ENCODE measurements at places on chromosomes 6 and 20.

GRCh38 chr6:169157197-169158148 is 96.2 kb downstream of the THBS2 start:
- DNase-seq: no peak

DNA sequence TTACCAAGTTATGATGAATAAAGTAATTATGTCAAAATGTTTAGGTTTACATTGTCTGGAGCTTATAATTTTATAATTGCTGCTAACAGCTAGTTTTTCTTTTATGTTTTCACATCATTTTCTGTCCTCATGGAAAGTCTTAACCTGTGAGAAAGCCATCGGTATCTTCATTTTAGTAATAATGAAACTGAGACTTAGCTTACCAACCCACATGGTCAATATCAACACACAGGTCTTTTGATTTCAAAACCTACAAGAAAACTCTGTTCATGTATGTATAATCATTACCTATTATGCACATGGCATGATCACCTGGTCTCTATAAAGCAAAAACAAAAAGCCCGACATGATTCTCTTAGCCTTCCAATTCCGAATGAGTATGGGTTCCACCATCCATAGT is 61.9 kb downstream of the KCNQ5 start:
- no peak for DNase-seq

DNA sequence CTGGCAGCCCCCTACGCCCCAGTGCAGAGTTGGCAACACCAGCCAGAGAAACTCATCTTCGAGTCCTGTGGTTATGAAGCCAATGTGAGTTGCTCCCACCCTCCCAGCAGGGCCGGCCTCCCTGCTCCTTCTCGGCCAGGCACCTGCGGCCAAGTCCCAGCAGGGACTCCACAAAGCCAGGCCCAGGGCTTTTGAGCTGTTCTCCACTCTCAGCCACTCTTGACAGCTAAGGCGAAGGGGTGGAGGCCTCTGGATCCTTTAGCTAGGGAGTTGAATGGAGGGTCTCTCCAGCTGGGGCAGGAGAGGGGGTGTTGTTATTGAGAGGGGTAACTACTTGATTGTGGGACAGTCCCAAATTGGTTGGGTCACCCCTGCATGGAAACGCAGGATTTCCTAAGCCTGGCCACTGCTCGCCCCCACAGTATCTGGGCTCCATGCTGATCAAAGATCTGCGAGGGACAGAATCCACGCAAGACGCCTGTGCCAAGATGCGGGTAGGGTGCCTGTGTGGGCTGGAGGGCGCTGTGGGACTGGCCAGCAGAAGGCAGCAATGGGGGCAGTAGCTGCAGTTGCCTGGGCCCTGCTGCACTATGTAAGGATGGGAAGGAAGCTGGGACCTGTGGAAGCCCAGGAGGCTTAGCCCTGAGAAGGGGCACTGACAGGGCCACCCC is 58.3 kb downstream of the TCP11 start:
- DNase-seq: no peak

DNA sequence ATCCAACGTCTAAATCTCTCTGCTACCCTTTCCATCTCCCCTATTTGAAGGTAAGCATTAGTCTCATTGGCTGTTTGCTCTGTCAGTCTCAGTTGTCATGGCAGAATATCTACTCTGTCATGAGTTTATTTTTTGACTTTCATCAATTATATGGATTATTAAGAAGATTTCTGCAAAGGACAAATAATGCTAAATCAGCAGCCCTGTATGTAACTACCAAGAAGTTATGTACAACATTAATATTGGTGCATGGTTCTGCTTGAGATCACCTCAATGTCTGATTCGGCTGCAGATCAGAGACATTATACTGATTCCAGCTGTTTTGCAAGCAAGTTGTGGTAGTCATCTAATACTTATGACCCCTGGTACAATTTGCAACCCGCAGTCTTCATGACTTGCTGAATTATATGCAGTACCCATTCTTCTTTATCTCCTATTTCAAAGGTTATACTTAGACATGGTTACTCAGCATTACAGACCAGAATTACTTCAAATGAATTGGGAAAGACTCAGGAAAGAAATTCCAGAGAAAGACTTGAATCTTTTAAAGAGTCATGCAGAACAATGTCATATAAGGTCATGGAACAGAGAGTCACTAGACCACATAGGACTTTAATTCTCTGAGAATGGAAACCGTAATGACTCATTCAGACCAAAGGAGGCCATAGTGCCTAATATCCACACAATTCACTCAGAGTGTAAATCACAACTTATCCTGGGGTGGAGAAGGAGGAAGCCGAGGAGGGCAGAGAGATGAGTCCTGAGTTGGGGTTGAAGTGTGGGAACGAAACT is 201.4 kb downstream of the IBTK start:
- peak; percentile 12 for DNase-seq

- DNase-seq: no peak
Measured at GRCh38 chr20:57953638-57954037, 243.8 kb upstream of the PMEPA1 start.

- no peak for DNase-seq
Measured at GRCh38 chr6:16810411-16810810, 49.2 kb upstream of the ATXN1 start.

GRCh38 chr6:43923376-43924221 is 153.6 kb downstream of the VEGFA start:
- DNase-seq: peak; percentile 93

DNA sequence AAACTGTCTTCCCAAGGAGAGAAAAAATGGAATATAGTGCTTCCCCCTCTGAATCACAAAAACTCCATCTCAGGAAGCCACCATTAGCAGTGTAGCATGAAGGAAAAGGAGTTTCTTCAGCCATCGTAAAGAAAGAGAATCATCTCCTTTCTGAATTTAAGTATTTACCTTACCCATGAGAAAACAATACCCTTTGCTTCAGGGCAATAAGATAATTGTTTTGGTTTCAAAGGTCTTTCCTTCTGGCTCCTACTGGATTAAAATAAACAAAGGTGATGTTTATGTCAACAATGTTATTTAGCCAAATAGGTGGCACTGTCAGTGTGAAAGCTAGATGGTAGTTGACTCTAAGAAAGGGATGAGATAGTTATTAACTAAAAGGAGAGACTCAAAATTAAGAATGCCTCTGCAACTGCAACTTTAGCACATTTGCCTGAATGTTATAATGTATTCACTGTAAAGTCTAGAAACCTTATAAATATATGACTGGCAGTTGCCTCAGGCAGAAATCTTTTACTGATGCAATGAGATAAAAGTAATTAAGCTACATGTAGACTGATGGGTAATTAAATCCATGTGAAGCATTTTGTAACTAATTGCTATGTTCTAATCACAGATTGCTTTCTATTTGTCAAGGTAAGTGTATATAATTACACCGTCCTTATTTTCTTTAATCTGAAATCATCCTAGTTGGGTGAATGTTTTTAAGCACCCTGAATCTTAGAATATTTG is 399.0 kb downstream of the CDKAL1 start:
- no peak for DNase-seq

DNA sequence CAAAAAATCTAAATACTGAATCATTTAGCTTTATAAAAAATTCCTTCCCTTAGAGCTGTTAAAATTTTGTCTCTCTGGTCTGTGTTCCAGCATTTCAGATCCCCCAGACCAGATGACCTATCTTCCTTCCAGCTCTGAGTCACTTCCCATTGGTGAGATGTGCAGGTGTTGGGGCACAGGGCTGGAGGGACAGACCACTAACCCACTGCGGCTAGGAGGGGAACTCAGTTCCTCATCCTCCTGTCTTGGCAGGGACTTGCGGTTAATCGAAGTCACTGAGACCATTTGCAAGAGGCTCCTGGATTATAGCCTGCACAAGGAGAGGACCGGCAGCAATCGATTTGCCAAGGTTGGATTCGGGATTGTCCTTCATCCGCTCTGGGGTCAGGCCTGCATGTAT is 6.0 kb downstream of the CNPY3 start:
- no peak for DNase-seq

DNA sequence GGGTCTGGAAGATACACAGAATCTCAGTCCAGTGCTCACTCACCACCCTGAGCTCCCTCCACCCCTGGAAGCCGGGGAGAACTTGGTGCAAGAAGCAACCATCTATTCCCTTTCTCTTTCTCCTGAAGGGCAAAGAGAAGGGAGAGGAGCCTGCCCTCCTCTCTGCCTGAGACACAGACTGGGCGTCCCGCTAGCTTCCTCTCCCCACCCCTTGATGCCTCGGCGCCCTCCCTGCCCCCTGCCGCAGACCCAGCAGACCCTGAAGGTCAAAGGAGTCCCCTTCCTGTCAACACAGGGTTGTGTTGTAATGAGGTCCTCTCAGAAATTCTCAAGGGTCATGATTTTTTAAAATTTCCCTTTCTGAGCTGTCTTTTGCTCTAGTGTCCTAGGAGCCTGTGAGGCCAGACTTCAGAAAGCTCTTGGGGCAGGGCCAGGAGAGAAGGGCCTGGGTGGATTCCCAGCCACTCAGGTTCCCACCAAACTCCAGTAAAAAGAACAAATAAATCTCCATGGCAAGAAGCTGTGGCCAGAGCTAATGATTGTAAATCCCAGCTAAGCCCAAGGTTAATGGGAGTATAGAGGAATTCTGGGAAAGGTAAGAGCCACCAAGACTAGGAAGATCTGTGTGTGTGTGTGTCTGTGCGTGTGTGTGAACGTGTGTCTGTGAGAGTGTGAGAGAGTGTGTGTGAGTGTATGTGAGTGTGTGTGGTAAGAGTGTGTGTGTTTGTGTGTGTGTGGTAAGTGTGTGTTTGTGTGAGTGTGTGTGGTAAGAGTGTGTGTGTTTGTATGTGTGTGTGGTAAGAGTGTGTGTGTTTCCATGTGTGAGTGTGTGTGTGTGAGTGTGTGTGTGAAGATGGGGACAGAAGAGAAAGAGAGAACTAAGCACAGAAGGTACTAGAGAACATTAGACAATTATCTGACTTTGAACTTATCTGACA is 1.1 kb upstream of the JPH2 start:
- no peak for DNase-seq

DNA sequence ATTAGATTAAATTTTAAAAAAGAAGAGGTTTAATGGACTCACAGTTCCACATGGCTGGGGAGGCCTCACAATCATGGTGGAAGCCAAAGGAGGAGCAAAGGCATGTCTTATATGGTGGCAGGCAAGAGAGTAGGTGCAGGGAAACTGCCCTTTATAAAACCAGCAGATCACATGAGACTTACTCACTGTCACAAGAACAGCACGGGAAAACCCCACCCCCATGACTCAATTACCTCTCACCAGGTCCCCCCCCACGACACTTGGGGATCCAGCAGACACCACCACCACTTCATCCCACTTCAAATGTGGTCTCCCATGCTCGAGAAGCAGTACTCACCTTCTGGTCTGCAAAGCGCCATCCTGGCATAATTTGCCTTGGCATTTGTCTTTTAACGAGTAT is 24.6 kb downstream of the MTFR2 start:
- DNase-seq: no peak

DNA sequence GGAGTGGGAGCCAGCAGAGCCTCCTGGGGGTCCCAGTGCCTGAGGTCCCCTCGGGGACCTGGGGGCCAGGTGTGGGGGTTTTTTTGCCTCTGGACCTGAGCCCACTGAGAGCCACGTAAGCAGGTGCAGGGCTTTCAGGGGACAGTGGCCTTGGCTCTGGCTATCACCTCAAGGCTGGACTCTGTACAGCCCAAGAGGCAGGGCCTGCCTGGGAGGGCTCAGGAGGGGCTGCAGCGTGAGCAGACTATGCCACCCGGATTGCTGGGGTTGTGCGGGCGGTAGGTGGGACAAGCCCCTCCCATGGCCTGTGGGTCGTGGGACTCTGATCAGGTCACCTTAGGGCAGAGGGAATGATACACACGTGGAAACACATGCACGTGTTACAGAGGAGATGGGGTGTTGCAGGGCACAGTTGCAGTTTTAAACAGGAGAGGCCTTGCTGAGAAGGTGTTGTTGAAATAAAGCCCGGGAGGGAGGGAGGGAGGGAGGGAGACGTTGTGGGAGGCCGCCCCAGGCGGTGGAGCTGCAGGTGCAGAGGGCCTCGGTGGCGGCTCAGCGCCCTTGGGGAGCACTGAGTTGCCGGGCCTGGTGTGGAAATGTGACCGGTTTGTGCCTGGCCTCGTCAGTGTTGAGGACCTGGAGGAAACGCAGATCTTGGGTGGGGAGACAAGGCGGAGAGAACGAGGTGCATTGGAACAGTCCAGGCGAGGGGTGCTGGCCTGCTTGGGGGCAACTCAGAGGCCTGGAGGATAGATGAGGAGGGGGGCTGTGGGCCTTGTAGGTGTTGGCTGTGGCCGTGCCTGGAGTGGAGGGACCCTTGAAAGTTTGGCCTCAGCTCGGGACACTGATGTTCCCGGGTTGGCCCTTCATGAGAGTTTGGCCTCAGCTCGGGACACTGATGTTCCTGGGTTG is 2.3 kb downstream of the TCEA2 start:
- no peak for DNase-seq

DNA sequence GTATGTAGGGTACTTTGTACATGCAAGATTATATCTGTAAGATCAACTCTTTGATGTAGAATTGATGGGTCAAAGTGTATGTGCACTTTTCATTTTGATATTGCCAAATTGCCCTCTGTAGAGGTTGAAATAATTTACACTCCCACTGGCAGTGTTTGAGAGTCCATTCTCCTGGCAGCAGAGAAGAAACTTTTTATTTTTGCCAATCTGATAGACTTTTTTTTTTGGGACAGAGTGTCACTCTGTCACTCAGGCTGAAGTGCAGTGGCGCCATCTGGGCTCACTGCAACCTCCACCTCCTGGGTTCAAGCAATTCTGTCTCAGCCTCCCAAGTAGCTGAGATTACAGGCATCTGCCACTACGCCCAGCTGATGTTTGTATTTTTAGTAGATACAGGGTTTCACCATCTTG is 199.2 kb downstream of the ZFAND3 start:
- no peak for DNase-seq

DNA sequence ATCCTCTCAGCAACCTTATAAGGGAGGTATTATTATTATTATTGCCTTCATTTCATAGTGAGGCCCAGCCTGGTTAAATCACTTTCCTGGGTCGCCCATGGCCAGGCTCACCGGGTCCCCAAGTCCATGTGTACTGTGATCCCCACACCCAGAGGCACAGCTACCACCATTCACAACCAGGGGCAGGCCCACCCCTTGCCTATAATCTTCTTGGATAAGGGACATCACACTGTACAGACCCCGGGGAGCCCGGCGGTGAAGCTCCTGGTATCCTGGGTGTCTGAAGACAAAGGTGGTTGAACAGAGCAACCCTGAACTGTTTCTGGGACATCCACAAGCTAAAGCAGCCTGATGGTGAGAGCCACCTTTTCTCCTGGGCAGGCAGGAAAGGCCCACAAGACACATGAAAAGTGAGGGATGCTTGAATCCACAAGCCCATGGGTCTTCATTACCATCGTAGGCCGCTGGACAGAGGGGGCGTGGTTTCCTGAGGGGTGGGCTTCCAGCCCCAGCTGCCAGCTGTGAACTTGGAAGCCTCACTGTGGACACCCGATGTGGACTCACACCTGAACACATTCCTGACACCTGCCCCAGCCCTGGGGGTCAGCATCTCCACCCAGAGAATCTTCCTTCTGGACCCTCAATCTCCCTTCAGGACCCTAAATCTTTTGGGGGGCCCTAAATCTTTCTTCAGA is 185.5 kb upstream of the PMEPA1 start:
- DNase-seq: no peak

DNA sequence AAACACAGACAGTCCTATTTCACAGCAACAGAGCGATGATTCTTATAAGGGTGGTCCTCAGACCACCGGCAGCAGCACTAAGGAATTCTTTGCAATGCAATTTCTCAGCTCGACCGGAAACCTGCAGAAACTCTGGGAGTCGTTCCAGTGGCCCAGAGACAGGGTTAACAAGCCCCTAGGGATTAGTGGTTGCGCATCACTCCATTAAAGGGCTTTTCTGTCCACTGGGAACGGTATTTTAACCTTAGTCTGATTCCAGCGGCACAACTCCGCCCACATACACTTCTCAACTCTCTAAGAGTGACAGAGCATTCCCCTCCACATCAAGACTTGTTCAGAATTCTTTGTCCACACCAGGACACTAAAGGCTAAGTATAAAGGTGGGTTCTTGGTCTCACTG is 341.5 kb downstream of the TFAP2A start:
- no peak for DNase-seq
